ENCODE measurements at places on chromosomes 4 and X.

DNA sequence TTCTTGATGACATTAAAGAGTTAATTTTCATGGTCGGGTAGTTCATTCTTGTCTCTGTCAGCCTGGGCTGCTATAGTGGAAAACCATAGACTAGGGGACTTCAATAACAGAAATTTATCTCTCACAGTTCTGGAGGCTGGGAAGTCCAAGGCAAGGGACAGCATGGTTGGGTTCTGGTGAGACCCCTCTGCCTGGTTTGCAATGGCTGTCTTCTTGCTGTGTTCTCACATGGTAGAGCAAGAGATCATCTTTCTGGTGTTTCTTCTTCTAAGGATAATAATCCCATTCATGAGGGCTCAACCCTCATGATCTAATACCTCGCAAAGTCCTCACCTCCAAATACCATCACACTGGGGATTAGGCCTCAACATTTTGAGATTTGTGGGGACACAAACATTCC is 50.1 kb downstream of the RHOH start:
- no peak for DNase-seq

GRCh38 chrX:130228871-130229270 is 39.8 kb downstream of the ZNF280C start:
- no peak for DNase-seq

- no peak for DNase-seq
Measured at GRCh38 chr4:94504545-94504944, 52.8 kb downstream of the PDLIM5 start.

DNA sequence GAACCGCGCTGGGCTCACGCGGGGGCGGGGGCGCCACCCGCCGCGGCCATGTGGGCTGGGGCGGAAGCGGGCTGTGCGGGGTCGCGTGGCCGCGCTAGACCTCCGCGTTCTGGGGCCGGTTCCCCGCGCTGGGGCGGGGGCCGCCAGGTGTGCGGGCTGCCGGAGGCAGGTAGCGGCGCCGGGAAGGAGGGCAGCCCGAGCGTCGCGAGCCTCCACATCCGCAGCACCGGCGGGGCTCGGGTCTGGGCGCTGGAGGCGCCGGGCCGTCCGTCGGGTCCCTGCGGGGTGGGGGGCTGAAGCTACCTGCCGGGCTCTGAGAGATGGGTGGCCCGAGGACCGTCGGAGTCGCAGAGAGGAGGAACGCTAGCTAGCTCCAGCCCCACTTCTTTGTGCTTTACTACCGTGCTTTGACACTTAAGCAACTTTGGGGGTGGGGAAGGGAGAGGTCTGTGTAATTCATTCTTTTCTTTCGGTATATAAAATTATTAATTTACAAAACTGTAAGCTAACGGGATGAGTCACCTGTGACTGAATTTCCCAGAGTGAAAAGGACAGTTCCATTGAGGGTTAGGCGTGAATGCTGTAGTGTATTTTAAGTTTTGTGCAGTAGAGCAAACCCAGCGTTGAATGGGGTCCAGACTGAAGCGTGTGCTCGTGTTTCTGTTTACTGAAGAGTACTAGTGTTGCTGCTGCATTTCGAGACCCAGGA is 689 bp downstream of the METAP1 start:
- DNase-seq = peak; percentile 15

DNA sequence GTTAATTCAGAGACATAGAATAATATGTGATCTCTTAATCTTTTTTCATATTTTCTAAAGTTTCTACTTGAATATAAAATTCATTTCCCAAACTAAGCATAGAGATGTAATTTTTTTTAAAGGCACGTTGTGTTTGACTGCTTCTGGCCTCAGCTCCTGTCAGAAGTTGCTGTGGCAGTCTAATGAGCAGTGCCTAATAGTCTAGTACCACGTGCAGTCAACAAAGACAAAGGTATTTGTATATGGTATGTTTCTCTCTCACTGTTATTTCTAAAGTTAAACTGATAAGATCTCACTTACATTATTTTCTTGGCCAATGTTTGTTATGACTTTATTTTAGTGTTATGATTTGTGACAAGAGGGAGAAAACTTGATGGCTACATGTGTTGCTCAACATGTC is 48.6 kb upstream of the MCUB start:
- DNase-seq = no peak

DNA sequence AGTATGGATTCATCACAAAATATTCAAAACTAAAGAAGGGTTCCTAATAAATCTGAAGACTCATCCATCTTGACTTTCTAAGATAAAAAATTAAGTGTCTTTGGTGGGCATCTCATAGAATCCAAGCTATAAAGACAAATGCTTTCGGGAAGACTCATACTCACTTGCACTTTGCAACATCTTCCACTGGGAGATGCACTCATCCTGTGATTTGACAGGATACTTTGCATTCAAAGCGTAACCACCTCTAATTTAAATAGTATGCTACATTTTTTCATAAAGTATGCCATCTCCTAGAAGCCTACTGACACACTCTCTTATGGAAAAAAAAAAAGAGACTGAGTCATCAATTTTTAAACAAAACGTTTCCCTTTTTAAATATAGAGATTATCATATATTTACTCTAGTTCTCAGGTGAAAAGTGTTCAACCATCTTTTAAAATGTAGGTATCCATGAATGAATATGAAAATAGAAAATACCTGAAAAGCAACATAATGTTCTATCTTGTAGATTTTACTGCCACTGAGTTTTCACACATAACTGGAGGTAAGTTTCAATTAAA is 119.6 kb downstream of the KLHL13 start:
- DNase-seq = no peak

DNA sequence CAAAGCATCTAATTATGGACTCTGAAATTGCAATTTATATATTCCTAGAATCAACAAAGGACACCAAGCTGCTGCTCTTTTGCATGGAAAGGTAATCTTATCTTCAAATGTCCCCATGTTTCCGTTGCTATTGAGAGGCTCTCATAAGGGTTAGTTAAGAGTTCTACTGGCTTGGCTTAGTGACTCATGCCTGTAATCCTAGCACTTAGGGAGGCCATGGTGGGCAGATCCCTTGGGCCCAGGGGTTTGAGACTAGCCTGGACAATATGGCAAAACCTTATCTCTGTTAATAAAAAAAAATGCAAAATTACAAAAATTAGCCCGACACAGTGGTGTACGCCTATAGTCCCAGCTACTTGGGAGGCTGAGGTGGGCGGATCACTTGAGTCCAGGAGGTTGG is 93.4 kb upstream of the RAPGEF2 start:
- DNase-seq = no peak

Measured in suppressor macrophage treated with lipopolysaccharide for 4 hours (primary cell).